HFFc6 (cell line): ENCODE measurements at places on chromosomes 12 and 14.
A peak's percentile ranks its signal among the peaks of the same experiment; 100 is the strongest.

GRCh38 chr12:26798023-26798422, 35.0 kb downstream of the ITPR2 start:
- DNase-seq: peak; percentile 4

DNA sequence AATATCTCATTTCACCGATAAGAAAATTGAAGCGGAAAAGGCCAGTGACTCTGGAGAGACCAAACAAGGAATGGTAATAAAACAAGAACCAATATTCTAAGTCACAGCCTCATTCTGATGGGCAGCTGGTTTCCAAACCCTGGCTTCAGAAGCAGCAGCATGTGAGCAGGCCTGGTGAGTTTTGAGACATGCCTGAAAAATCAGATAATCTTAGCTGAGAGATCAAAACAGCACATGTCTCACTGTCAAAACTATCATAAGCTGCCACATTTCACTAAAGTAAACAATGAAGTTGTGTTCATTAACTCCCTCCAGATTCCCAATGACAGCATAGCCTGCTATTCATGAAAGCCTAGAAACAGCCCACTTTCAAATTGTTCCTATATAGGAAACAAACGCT, 36.5 kb downstream of the CIT start:
- no peak for DNase-seq

DNA sequence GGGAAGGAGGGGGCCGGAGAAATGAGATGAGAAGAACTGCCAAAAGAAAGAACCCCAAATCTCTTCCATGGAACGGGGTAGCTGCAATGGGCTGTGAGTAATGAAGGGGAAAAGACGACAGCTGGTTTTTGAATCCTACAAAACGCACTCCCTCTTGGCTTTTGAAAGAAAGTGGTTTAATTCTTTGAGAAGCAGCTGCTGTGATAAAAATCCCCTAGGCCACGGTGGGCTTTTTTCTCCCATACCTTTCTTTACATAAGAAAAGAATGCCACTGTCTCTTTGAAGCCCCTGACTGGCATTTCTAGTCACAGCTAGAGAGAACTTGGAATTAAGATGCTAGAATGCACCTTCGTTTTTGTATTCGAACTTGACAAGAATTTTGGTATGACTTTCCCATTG, 486.1 kb downstream of the GLT1D1 start:
- DNase-seq: no peak

DNA sequence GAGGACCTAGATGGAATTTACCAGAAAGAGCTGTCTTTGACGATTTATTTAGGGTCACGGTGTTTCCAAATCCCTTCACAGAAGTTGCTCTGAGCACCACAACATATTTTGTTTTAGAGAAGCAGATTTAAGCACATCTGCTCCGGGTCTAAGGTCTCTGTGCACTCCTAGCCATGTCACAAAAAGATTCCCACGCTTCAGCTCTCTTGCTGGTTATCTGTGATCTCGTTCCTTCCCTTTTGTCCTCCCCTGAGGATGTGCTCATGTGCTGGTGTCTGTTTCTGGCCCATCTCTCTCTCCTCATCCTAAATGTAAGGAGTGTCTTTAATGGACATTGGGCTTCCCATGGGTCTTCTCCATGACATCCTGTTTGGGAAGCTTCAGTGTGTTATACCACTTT, 53.7 kb upstream of the GNPNAT1 start:
- no peak for DNase-seq

- DNase-seq: no peak
Measured at GRCh38 chr14:100134586-100134985, 24.9 kb downstream of the DEGS2 start.

GRCh38 chr12:57276935-57277563, 26.1 kb upstream of the STAC3 start:
- DNase-seq: peak; percentile 47

GRCh38 chr12:57124261-57124877, 3.9 kb upstream of the LRP1 start:
- DNase-seq: peak; percentile 64

- DNase-seq: peak; percentile 56
Measured at GRCh38 chr12:12859690-12860089, 31.7 kb upstream of the GPRC5A start.

GRCh38 chr12:1481906-1482305, 112.5 kb downstream of the FBXL14 start:
- no peak for DNase-seq

GRCh38 chr12:75476071-75476470, 4.5 kb upstream of the GLIPR1 start:
- DNase-seq: no peak

GRCh38 chr14:67618617-67619063, 1.1 kb upstream of the ARG2 start:
- peak; percentile 84 for DNase-seq

DNA sequence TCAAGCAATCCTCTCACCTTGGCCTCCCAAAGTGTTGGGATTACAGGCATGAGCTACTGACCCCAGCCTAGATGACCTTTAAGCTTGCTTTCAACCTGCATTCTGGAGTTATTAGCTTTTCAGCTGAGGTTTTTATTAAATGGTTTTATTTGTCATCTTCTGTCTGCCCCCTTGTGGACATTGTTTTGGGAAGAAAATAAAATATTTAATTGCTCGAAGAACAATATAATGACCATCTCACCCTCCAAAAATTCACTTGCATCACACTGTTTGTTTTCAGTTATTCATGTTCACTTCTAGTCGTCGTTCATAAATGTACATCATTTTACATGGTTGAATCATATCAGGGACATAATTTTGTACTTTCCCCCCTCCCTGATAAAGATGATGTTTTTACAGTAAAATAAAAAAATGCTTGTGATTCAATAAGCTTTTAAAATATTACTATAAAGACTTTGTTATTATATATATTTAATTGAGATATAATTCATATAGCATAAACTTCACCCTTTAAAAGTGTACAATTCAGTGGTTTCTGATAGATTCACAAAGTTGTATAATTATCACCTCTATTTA, 10.1 kb upstream of the SPATS2 start:
- peak; percentile 77 for DNase-seq

DNA sequence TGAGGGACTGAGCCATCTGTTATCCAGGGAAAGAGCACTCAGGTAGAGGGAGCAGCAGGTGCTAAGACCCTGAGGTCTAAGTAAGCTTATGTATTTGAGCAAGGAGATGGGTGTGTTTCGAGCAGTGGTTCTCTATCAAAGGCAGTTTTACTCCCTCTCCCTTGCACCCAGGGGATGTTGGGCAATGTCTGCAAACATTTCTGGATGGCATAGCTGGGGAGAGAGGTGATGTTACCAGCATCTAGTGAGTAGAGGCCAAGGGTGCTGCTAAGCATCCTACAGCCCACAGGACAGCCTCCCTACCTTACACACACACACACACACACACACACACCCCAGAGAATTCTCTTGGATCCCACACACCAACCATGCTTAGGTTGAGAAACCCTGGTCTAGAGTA, 221.0 kb upstream of the PWP1 start:
- DNase-seq: no peak

DNA sequence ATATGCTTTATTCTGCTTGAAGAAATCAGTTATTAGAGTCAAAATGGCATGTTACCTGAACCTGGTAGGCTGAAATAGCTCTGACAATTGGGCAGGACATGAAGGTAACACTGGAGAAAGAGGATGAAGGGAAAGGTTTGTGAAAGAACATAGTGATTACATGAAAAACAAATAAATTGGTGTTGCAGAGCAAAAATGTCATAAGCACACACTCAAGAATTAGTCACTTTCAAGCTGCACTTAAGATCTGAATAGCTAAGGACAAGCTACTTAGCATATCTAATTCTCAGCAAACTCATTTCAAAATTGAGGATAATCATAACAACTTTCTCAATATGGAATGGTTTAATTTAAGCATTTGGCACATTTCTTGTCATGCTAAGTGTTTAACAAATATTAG, 1398.0 kb upstream of the FLRT2 start:
- no peak for DNase-seq

GRCh38 chr12:116513944-116514343, 45.2 kb upstream of the MAP1LC3B2 start:
- no peak for DNase-seq

- DNase-seq: no peak
Measured at GRCh38 chr12:12079291-12079690, 8.6 kb downstream of the BCL2L14 start.

- DNase-seq: no peak
Measured at GRCh38 chr14:59394268-59394667, 70.9 kb downstream of the GPR135 start.

DNA sequence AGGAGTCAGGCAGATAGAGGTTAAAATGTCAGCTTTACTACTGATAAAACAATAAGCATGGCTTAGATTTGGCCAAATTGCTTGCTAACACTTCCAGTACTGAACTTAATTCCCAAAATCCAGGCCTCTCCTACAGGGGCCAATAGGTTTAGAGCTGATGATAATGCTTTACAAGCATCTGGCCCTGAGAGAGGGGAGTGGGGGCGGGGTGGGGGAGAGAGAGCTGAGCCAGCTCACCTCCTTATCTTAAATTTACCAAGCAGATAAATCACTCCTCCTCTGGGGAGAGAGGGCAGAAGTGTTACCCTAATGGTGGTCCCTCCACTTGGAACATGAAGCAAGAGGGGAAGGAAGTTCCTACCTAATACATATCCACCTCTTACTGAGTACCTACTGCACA, 182.2 kb upstream of the CRY1 start:
- no peak for DNase-seq

DNA sequence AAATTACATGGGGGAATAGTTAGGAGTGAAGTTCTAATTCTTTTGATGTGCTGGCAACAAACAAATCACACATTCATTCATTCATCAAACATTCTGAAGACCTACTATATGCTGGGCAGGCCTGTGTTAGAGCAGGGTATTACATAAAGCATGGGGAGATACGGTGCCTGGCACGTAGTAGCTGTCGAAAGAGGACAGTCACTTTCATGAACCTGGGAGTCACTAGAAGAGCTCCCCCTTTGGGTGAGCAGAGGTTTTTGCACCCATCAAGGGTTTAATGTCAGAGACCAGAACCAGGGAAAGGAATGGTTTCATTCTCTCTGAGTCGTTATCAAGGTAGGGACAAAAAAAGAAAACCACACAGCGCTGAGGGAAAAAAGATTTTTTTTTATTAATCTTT, 10.0 kb downstream of the LHX5 start:
- DNase-seq: peak; percentile 26

- DNase-seq: no peak
Measured at GRCh38 chr14:65369560-65369959, 43.0 kb upstream of the FUT8 start.

- DNase-seq: no peak
Measured at GRCh38 chr14:74568911-74569310, 43.1 kb downstream of the LTBP2 start.

- no peak for DNase-seq
Measured at GRCh38 chr12:123919980-123920360, 52.7 kb downstream of the CCDC92 start.

GRCh38 chr14:45492876-45493275, 239.9 kb upstream of the MIS18BP1 start:
- no peak for DNase-seq

DNA sequence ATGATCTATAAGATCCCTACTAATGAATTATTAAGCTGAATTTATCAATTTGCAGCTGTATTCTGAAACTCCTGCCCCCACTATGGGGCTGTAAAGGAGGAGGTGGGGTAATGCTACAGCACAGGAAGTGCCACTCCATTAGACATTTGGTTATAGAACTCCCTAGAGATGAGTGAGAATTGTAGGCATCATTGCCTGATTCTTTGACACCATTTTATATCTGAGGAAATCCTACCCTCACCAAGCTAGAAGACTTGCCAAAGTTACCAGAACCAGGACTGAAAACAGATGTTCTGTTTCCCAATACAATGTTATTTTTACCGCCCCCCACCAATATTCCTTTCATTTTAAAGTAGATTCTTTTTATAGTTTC, 182.4 kb downstream of the EGLN3 start:
- DNase-seq: no peak

DNA sequence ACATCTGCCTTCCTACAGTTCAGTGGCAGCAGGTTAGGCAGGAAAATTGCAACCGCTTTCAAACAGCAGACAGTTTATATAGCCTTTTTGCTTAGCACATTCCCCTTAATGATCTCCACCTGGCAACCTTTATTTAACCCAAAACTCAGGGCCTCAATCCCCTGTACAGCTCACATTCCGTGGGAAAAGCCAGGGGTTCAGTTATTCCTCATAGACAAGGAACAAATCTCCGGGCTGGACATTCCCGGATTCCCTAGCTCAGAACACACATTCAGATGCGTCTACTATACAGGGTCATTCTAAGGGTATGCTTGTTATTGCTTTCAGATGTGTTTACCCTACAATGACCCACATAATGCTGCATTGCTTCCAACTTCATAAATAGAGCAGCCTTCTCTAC, 73.8 kb upstream of the DCN start:
- no peak for DNase-seq

DNA sequence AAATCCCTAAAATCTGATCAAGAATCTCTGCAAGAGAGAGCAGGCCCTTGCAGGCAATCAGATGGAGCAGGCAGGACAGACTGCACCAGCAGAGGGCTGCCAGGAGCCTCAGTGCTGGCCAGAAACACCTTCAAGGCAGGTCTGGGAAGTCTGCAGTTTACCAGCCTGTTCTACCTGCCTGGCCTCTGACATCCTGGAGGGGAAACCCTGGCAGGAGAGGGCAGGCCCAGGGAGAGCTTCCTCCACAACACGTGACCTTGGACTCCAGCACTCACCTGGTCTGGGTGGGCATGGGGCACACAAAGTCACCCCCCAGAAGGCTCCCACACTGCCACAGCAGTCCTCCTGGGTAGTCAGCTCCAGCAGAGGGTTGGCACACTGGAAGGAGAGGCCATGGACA, 56.0 kb downstream of the ISCA2 start:
- no peak for DNase-seq

- DNase-seq: no peak
Measured at GRCh38 chr12:114416028-114416427, 10.1 kb upstream of the TBX5 start.

DNA sequence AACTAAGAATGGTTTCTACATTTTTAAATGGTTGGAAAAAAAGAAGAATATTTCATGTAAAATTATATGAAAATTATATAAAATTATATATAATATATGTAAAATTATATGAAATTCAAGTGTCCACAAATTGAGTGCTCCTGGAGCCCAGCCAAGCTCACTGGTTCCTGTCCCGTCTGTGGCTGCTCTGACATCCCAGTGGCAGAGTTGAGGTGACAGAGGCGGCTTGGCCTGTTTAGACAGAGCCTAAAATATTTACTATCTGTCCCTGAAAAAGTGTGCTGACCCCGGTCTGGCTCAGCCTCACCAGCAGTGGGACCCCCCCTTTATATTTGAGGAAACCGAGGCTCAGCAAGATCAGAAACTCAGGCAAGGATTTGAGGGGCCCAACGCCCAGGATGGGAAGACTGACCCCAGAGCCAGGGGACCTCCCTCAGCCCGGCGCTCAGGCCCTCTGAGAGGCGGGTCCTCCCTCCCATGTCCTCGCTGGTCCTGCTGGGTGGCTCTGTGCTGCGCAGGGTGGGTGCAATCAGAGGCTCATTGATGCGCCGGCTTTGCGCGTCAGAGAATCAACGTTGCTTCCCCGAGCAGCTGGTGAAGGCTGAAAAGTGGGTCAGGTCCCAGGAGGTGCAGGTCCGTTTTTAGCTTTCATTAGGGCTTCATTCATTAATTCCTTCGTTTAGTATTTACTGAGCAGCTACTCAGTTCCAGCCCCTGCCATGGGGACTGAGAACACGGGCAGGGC, 21.5 kb upstream of the BEGAIN start:
- no peak for DNase-seq

- DNase-seq: no peak
Measured at GRCh38 chr12:81866081-81866480, 106.9 kb upstream of the PPFIA2 start.
